Stimulated activated CD8-positive, alpha-beta memory T cell treated with anti-CD3 and anti-CD28 coated beads, Interleukin-7, amount 100 ng/mL, for 1 hour (primary cell): ENCODE measurements at places on chromosomes 4 and X.

- no peak for DNase-seq
Observed at GRCh38 chr4:101762025-101762424, 28.5 kb upstream of the BANK1 start.

DNA sequence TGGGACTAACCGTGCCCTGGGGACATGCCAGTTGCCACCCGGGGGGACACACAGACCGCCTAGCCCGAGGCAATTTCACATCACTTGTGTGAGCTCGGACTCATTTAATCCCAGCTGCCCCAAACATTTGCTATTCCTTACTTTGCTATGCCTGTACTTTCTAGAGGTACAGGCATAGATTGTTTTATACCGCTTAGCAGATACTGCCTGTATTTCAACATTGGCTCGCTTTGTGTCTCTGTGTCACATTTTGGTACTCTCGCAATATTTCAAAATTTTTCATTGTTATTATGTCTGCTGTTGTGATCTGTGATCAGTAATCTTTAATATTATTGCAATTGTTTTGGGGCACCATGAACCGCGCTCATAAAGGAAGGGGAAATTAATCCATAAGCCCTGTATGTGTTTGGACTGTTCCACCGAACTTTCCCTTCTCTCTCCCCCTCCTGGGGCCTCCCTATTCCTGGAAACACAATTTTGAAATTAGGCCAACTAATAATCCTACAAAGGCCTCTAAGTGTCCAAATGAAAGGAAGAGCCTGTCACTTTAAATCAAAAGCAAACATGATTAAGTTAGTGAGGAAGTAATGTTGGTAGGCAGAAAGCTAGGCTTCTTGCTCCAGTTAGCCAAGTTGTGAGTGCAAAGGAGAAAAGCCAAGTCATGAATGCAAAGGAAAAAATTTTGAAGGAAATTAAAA, 568 bp upstream of the CASP6 start:
- DNase-seq: no peak

GRCh38 chr4:71338846-71339593, at the start of gene SLC4A4:
Gene SLC4A4, plus strand, starts transcription at chr4:71339020.
- no peak for DNase-seq

- no peak for DNase-seq
Observed at GRCh38 chr4:163612762-163613161, 118.3 kb downstream of the TMA16 start.

- DNase-seq: no peak
Observed at GRCh38 chr4:110994781-110995180, 371.9 kb upstream of the PITX2 start.

GRCh38 chr4:153676486-153676885, 7.6 kb upstream of the TLR2 start:
- DNase-seq: no peak

- peak; percentile 50 for DNase-seq
Observed at GRCh38 chrX:71111141-71111843, at the start of gene IL2RG. Gene IL2RG, minus strand, starts transcription at chrX:71111577. Its CDS starts 38 bp downstream, at chrX:71111539.

DNA sequence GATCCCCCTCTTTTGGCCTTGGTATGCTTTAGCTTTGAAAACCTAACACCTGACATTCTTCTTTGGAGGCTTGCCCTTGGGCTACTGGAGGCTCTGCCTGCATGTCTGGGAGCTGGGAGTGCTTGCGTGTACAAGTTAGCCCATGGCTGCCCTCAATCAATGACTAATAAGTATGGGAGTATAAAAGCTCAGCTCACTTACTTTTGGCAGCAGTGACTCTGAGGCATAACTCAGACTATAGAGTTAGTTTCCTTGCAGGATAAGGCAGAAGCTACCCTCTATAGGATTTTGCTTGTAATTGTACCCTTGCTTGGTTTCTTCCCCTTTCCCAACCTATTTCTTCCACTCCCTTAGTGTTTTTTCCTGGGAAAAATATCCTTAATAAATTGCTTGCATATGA, 247.9 kb downstream of the PPP1R2C start:
- DNase-seq: no peak

GRCh38 chr4:151792530-151792929, 31.7 kb upstream of the GATB start:
- no peak for DNase-seq

GRCh38 chr4:131650951-131651350, 1498.1 kb upstream of the PCDH10 start:
- no peak for DNase-seq

DNA sequence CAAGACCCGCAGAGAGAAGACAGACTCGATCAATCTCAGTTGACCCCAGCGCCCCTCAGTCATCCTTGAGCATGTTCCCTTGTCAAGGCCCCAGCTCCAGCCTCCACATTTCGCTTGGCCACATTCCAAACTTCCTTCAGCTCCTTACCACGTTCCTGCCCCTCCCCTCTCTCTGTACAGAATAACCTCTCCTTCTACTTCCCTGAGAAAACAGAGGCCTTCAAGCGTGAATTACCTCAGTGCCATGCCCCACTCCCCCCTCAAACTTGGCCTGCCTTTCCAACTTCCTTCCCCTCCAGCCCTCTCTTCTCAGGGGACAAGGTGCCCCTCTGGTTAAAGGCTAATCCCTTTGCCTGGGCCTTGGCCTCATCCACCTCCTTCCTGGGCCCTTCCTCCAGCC, 3.2 kb upstream of the RIPPLY1 start:
- DNase-seq: no peak

GRCh38 chr4:153204247-153204671, at the start of gene TRIM2:
Gene TRIM2, plus strand, starts transcription at chr4:153204443. Its CDS starts 88 bp downstream, at chr4:153204531.
- no peak for DNase-seq

DNA sequence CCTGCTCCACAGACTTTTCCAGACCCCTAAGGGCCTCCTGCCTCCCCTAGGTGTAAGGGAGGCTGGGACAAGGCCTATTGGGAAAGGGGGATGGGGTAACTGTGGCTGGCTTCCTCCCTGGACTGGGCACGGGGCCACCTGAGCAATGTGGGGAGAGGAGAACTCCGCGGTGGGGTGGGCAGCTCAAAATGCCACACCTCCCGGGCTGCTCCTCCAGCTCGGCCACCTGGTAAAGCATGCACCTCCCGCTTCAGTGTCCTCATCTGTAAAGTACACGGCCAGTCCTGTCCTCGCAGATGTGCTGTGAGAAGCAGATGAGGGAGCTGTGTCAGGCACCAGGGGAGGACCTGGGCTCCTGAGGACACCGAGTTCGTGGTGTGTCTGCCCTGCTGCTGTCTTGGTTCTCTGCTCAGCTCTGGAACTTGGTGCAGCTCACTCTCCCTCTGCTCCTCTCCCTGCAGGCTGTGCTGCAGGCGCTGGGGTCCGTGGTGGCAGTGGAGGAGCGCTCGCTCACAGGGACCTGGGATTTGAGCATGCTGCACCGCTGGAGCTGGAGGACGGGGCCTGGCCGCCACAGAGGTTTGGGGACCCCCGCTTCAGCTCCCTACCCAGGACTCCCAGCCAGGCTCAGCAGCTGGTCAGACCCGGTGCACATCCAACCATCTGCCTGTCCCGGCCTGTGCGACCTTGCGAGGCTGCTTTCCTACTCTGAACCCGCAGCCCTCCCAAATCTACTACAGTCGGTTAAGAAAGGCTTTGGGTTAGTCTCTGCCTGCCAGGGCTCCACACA, 20.8 kb upstream of the MRFAP1 start:
- DNase-seq: no peak

- no peak for DNase-seq
Observed at GRCh38 chr4:136329042-136329662, 1203.1 kb downstream of the PCDH18 start.

GRCh38 chr4:5452156-5452555, 256.2 kb downstream of the EVC2 start:
- no peak for DNase-seq

DNA sequence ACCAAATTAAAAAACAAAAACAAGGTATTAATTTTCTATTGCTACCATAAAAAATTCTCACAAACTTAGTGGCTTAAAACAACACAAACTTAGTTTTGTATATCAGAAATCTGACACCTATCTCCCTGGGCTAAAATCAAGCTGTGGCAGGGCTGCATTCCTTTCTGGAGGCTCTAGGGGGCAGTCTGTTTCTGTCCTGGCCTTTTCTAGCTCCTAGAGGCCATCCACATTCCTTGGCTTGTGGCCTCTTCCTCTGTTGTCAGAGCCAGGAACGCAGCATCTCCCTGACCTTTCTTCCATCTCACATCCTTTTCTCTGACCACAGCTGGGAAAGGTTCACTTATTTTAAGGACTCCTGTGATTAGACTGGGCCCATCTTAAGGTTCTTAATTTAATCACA, 38.9 kb upstream of the TLR2 start:
- no peak for DNase-seq

GRCh38 chrX:110331444-110332030, 13.7 kb upstream of the AMMECR1 start:
- DNase-seq: no peak

- DNase-seq: no peak
Observed at GRCh38 chr4:151953312-151953711, 192.5 kb upstream of the GATB start.

GRCh38 chr4:72567821-72568675, 973 bp downstream of the ADAMTS3 start:
- DNase-seq: no peak

DNA sequence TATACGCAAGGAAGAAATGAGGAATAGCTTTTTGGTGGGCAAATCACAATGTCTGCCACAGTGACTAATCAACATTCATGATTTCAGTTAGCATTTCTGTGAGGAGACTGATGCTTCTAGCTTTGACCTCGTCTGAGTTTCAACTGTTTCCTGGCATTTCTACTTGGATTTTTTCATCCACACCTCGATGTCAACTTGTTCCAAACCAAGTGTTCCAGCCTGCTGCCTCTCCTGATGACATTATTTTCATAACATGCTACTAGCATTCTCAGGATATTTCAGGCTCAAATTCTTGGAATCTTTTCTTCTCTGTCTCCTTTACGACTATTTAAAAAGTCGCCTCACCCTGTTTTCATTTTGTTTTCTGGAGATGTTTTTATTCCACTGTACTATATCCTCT, 90.3 kb upstream of the TEX13D start:
- no peak for DNase-seq

- DNase-seq: no peak
Observed at GRCh38 chrX:69324851-69325250, 159.6 kb upstream of the PJA1 start.

- no peak for DNase-seq
Observed at GRCh38 chr4:105107095-105107856, 39.4 kb upstream of the TET2 start.

DNA sequence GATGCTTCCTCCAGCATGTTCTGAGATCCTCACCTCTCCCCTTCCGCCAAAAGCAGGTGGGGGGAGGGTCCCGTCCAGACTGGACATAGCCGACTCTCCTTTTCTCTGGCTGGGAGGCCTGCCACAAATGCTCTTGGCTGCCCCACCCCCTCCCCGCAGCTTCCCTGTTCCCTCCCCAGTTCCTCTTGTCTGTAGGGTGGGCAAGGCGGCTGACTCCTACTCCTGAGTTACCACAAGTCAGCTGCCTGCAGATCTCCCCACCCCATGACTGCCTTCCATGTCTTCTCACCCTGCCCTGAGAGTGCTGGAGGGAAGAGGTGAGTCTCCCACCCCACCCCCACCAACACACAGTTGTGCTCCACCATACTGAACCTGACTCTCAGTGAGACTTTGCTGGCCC, 2.9 kb downstream of the ATP6AP1 start:
- DNase-seq: no peak

DNA sequence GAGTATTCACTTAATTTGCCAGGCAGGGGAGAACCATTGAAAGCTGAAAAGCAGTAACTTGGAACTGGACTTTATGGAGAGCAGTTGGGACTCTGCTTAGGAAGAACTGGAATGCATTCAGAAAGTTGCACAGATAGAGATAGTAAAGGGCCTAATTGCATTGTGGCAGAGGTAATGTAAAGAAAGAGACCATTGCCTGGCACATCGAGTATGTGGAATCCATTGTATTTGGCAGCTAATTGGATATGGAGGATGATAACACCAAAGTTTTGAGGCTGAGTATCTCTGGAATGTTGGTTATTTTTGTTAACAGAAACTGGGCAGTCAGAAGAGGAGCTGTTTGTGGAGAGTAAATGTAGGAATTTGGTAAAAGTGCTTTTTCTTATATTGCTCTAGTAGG, 169.9 kb downstream of the BMPR1B start:
- DNase-seq: no peak

- DNase-seq: no peak
Observed at GRCh38 chrX:151359931-151360871, 36.8 kb upstream of the VMA21 start.

DNA sequence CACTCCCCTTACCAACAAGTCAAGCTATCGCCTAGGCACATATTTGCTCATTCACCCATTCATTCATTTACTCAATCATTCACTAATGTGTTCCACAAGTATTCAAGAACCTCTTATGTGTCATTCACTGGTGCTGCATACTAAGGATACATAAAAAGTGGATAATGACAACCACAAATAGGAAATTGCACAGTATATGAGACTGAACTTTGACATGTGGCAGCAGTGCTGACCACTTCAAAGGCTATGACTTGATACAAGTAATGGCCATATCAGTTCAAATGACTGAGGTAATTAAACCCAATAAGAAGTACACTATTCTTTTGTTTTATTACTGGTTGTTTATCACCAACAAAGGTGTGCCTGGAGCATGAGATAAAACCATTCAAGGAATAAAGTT, 282.5 kb downstream of the KLHL13 start:
- no peak for DNase-seq

GRCh38 chr4:105196523-105197145, 50.0 kb downstream of the TET2 start:
- DNase-seq: no peak

DNA sequence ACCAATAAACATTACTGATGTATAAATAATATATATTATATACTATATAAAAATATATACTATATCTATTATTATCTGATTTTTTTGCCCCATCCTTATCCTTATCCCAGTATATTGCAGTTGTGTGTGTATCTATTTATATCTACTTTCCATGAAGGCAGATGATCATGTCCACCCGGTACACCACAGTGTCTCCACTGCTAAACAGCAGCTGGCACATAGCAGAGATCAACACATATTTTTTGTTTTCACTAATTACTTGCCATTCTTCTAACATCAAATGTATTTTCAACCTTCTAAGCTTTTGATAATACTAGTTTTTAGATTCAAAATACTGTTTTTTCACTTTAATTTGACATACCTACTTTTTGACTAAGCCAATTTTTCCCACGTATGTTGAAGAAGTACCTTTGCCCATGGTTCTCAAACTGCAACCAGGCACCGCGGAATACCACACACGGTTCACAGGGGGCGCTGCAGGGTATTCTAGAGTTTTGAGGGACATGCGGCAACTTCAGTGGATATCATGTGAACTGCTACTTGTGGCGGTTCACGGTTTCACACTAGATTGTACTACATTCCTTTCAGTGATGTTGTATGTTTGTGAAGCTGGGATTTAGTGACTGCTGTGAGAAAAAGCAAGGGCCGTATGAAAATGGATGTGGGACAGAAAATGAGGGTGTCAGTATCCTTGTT, 182.5 kb upstream of the NPY2R start:
- no peak for DNase-seq
